ENCODE measurements at places on chromosomes 12 and 14.

- no peak for DNase-seq
Observed at GRCh38 chr12:91180582-91181395, 1.8 kb downstream of the DCN start.

DNA sequence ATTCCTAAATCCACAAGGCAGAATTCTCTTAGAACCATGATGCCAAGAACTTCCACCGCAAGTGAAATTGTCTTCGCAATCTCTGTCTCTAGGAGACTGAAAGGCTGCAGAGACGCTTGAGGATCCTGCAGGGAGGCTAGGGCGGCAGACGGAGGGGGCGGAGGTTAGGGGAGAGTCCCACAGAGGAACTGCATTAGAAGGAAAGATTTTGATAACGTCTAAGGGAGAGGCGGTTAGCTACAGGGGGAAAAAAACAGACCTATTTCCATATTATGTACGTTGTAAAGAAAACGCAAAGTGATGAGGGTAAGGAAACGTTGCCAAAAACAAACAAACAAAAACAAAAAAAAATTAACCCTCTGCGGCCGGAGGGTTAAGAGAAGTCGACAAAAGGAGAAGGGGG lies 595 bp downstream of the KLHL28 start:
- DNase-seq: peak; percentile 81

DNA sequence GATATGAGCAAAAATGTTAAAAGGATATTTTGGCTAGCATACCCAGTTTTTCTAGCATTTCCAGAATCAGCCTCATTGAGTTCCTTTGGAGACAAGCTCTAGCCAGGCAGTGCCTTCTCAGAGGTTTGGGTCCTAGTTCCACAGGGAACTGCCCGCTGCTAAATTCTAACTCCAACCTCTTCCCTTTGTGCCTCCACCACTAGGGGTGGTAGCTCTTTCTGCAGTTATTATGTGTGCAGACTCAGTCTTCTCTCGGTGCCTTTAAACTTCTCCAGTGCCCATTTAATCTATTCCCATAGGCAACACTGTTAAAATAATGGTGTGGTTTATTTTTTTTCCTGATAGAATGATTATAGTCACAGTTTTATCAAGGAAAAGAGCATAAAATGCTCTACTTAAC lies 21.5 kb upstream of the SLC25A3 start:
- DNase-seq: peak; percentile 48

DNA sequence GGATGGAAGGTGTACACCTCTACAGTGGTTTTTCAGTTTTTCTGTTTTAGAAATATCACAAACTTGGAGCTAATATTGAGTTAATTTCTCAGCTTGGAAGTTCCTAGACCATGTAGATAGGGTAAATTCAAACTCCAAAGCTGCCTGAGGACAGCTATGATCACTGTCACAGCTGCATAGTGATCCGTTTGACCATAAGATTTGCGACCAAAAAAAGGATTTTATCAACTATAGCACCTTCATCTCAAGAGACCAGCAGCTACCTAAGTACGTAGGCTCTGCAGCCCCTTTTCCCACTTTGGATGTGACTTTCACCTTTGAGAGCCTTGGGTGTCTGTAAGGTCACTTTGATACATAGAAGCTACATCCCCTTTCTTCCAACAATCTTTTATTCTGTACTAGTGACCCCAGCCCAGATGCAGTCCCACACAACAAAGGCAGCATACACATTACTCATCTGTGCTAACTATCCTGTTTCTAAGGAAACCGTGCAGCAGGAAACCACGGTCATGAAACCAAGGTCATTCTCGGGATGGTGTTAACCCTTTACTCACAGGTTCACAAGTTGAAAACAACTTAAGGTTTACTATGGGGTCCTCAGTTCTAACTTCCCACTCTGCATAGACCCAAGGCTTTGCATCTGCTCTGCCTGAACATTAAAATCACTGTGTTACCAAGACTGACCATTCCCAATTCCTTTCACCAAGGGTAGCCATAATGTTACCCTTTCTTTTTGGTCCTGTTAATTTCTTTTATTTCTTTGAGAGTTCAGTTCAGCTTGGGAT lies 75.4 kb downstream of the IFT81 start:
- peak; percentile 73 for DNase-seq

DNA sequence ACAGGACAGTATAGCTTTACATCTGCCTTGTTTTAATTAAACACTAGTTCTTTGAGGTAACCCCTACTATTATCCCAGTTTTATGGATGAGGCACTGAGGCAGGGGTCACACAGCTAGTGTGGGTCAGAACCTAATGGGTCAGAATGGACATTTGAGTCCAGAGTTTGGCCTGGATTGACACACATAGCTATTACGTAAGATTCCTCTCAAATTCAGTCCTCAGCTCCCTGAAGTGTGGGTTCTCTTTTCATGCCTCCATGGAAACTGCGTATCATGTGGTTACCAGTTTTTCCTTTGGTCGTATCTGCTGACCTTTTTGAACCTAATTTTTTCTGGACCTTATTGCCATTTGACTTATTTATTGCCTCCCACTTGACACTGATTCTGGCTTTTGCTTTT lies 40.4 kb downstream of the PSEN1 start:
- no peak for DNase-seq

DNA sequence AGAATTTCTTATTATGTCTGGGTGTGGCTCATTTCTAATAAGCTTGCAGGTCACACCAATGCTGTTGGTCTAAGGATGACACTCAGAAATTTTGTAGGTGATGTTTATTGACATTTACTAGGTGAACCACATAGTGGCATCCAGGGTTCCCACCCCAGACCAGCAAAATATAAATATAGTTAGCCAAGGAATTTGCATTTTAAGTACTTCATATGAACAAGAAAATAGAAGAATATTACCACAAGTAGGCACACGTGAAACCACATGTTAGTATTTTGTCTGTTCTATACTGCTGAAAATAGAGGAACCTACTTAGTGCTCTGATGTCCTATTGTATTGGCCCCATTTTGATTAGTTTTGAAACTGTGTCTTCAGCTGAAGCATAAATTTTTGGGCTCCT lies 71.1 kb downstream of the USP15 start:
- no peak for DNase-seq

- no peak for DNase-seq
Observed at GRCh38 chr12:124422142-124422569, 127.3 kb downstream of the RFLNA start.

All from mesendoderm (in vitro differentiated cells).